ENCODE measurements at places on chromosomes 16 and 17.

DNA sequence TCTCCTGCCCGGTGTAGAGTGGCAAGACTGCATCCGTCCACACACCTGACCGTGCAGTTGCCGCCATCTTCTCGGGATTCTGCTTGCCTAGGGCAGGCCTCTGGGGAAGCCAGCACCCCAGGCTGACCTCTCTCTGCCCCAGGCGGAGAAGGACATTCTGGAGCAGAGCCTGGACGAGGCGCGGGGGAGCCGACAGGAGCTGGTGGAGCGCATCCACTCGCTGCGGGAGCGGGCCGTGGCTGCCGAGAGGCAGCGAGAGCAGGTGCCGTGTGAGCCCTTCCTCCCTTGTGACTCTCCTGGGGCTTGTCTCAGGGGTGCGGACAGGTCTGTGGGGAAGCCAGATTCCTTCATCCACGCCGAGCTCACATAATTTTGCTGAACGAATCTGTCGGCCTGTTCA, 19.8 kb downstream of the CARD14 start:
- DNase-seq = no peak

DNA sequence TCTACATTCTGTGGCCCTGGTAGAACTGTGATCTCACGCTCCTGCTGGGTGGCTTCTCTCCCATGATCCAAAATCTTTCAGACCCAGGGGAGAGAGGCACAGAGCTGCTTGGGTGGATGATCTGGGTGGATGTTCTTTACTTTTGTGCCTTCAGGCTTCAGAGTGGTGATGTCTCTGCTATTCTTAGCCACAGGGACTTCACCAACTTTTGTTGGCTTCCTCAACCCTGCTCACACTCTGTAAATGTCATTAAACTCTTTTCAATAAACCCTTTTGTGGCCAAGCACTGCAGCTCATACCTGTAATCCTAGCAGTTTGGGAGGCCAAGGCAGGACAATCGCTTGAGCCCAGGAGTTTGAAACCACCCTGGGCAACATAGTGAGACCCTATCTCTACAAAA, 7.6 kb downstream of the CLEC10A start:
- DNase-seq = no peak

GRCh38 chr17:29867643-29868181, 62.3 kb downstream of the SSH2 start:
- no peak for DNase-seq

DNA sequence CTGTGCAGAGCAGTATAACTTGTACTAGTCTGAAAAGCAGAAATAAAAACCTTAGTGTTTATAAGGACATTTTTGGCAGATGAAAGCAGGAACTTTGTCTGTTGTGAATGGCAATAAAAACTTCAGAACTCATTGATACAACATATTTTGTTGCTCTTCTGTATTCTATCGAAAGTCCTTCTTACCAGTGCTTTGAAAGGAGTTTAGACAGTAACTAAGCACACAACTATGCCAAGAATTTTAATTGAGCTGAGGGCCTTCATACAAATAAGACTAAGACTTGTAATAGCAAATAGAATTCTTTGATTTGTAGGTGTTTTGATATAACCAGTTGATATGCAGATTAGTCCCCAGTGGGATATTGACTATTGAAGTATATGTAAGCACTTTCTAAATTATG, 308.4 kb downstream of the ZFHX3 start:
- DNase-seq = no peak

GRCh38 chr16:68487669-68488068, 39.4 kb upstream of the SMPD3 start:
- DNase-seq = no peak

DNA sequence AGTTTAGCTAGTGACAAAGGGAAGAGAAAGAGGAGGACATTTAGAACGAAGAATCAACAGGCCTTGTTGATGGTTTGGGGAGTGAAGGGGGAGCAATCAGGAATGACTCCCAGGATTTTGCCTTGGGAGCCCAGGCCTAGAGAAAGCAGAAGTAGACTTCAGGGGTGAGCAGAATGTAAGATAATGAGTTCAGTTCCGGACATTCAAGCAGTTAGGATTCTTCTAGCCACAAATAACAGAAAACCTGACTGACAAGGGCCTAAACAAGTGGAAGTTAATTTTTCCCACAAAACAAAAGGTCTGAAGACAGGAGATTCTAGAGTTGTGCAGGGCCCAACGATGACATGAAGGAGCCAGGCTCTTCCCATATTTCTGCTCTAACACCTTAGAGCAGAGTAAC, 45.9 kb downstream of the SKAP1 start:
- DNase-seq = no peak

DNA sequence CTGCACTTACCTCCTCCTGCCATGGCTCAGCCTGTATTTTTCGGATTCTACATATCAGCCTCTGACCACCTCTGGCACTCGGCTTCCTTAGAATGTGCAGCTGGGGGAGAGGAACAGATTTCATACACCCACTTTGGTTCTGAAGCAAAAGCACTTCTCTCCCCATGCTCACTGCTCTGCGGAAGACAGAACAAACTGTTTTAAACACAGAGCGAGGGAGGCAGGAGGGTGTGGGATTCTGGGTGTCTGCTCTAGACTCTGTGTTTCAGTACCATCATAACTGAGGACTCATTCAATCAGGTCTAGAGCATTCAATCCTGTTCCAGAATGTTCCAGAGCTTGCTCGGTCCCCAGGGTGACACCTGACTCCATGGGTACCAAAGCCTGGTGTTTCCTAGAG, 239.1 kb downstream of the GRIN2A start:
- no peak for DNase-seq

- DNase-seq = no peak
These were observed 6.9 kb downstream of the HIRIP3 start for GRCh38 chr16:29988346-29989075.

DNA sequence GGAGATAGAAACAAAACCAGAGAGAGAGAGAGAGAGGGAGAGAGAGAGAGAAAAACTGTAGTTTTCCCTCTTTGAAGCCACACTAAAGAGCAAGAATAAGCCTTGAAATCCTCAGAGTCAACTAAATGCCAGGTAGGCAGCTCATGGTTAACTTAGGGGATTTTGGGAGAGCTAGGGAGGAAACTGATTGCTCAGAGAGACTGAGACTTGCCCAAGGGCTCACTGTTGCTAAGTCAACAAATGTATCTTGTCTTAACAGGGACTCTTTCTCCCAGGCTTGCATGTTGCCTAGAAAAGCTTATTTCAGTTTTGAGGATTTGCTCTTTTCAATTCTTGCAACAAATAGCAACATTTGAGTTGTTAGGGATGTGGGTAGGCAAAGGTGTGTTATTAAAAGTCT, 4.5 kb upstream of the SLC5A11 start:
- no peak for DNase-seq

All from activated T-cell treated with anti-CD3 and anti-CD28 coated beads, Interleukin-2, amount 50 U/mL, for 72 hours (primary cell).